Bone marrow (tissue), 2 donors: ENCODE measurements at places on chromosomes 3 and 15.

GRCh38 chr3:196097373-196098154 is 15.7 kb upstream of the TFRC start:
- DNase-seq = no peak

DNA sequence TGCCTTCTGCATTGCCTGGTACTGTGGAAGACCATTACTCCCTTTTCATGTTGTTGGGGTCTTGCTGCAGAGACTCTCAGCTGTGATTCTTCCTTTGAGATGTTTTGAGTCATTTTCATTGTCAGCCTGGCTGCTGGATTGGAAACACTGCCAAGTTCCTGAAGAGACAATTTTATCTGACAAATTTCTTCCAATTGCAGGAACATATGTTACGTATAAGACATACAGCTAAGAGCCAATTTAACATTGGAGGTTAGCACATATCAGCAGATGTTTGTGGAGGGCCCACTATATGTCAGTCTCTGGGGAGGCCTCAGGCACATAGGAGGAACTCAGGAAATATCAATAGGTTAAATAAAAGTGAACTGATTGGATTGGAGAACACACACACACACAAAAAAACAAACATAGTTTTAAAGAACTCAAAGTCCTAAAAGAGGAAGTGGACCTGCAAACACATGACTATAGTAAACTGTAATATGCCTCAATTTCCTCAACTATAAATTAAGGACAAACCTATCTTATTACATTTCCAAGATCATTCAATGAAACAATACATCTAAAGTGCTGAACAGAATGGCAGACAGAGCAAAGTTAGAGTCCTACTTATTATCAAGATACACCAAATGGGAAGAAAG is 172.3 kb downstream of the MYRIP start:
- no peak for DNase-seq

DNA sequence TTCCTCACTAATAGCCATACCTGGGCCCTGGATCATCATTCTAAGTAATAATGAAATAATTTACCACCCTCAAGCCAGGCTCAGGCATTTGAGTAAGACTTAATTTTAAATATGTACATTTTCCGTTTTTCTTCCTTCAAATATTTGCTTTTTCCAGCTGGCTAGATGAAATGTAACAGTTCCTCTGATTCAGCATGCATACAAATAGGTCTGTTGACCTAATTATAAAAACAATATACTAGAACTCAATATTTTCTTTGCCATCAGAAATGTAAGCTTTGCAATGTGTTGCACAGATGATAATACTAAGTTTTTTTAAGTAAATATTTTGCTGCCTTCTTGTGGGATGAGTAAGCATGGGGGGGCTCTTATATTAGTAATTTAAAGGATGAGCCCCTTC is 91.6 kb downstream of the FEZF2 start:
- no peak for DNase-seq

- DNase-seq = no peak
Observed at GRCh38 chr3:24605511-24606028, 110.9 kb upstream of the THRB start.

DNA sequence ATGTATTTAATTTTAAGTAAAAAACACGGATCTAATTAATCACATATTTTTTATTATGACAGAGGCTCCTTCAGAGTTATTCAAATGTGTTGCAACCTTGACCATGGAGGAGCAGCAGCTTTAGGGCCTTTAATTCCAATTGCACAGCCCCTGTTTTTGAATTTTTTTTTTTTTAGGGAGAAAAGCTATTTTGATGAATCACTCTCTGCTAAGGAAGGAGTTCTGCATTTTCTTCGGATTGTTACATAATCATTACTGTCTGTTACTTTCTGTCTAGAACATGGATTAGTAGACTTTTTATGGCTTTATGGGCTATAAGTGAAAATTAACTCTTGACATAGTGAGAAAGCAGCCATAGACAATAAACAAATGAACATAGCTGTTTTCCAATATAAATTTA is 90.8 kb downstream of the MCTP2 start:
- no peak for DNase-seq

DNA sequence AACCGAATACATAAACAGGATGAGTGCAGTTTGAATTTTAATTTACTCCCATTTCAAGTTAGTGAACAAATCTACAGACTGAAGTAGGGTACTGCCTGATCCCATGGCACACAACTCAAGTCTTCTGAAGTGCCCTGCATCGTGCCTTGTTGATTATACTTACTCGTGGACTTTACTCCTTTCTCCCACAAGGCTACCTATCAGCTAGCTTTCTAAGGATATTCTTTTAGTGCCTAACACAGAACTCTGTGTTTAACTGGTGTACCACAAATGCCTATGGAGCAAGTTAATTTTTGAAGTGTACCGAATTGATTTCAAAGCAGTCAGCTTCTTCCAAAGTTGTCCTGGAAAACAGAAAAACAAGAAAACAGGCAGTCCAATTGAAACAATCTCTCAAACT is 119.8 kb downstream of the TNIK start:
- no peak for DNase-seq

- DNase-seq = no peak
Observed at GRCh38 chr3:156735471-156735870, 61.1 kb downstream of the TIPARP start.

- no peak for DNase-seq
Observed at GRCh38 chr15:99435113-99435695, 130.6 kb upstream of the MEF2A start.

DNA sequence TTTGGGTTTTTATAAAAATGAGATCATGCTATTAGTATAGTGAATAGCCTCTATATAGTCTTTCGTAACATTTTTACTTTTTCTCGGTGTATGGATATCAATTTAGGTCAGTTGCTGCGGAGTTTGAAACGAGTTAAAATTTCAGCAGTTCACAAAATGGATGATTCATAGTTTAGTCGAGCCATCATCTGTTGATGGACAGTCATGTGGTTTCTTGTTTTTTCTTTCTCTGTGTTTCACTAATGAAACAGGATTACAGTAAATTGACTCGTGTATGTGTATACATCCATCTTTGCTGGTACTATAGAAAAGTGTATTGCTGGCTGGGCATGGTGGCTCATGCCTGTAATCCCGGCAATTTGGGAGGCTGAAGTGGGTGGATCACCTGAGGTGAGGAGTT is 106.8 kb downstream of the IGF1R start:
- no peak for DNase-seq

DNA sequence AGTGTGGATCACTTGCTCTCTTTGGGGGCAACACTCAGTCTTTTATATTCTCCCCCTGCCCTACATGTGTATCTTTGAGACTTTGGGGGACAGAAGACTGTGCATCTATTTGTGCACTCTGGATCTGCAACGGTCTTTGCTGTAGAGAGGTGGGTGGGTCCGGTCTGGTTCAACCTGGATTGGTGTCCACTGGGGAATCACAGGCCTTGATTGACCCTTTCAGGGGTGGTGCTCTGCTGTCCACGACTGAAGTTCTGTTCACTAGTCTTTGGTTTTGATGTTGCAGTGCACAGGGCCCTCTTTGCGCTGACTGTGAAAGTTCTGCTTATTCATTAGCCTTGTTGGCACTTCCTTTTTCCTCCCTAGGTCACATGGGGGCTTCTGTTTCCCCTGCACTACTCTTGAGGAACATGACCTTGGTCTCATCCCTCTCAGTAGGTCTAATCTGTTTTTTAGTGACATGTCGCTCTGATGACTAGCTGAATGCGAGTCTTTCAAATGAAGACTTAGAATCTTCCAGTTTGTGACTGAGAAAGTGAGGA is 284.2 kb downstream of the SV2B start:
- no peak for DNase-seq

DNA sequence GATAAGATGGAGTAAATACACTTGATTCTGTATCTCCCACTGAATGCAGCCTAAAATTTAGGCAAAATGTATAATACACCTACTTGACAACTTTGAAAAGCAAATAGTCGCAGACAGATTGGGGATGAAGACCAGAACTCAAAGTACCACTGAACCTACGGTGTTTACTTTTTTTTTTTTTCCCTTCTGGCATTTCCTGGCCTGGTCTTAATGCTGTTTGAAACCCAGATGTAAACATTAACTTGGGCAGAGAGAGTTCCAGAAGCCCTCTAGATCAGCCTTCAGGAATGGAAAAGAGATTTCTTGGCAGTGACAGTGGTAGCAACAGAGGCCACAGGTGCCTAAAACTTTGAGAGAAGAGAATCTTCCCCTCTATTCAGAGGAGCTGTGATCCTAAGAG is 27.8 kb downstream of the ALPK3 start:
- DNase-seq = no peak

DNA sequence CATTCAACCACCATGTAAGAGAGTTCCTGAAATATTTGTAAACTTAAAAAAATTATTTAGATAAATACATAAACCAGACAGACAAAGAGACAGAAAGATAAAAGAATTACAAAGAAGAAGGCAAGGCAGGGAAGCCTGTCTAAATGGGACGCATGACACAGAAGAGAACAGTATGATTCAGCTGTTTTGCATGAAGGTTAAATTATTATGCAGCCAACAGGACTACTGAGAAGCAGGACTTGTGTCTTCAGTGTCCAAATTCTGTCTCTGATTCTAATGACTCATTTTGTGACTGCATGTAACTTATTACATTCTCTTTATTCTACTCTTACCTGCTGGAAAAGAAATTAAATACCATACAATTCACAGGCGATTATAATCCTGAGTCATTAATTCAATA is 340.4 kb upstream of the KCNMB2 start:
- DNase-seq = peak; percentile 46

DNA sequence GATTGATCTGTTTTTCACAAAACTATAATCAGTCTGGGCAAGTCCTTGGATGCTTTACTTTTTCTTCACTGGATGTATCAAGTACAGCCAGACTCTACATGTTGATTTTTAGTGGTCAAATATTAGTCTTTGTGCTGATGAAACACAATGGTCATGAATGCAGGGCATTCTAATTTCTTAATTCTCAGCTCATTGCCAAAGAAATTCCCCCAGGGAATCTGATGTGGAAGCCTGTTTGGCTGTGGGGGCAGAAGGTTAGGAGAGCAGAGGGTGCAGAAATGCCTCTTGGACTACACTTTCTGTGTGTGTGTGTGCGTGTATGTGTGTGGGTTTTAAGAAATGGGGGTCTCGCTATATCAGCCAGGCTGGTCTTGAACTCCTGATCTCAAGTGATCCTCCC is 48.7 kb upstream of the HACD2 start:
- no peak for DNase-seq

DNA sequence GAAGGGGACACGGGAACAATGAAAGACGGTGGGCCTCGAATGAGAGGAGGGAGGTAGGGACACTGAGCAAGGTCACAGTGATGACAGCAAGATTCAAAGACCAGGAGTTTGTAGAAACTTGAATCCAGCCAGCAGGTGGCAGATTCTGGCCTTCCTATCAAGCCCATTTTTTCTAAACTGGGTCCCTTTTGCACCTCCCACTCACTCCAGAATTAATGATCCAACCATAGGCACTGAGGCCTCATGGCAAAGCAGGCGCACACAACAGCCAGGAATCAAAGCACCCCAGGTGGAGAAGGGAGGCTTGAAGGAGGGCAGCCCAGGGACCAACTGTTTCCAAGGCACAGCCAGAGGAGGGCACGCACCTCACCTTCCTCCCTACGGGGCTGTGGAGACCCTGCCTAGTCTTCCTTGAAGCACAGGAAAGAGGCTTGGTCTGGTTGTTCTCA is 90.2 kb downstream of the ANP32A start:
- DNase-seq = peak; percentile 17

DNA sequence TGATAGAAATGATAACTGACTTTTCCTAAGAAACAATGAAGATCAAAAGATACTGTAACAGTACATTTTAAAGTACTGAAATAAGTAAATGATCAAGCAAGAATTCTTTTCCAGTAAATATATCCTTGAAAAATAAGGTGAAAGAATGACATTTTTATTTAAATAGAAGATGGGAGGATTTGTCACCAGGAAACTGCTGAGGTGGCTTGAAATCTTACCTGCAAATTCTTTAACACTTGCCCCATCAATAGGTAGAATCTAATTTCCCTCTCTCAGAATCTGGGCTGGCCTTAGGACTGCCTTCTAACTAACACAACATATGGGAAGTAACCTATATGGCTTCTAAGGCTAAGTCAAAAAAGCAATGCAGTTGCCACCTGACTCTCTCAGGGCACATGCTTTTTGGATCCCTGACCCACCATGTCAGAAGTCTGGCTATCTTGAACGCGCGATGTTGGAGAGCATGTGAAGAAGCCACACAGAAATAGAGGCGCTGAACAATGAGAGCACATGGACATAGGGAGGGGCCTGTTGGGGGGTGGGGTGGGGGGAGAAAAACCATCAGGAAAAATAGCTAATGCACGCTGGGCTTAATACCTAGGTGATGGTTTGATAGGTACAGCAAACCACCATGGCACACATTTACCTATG is 11.5 kb downstream of the ACSBG1 start:
- DNase-seq = no peak

- DNase-seq = no peak
Observed at GRCh38 chr3:119443179-119443578, 20.2 kb downstream of the TMEM39A start.

GRCh38 chr3:124384527-124384926 is 345.7 kb upstream of the UMPS start:
- no peak for DNase-seq

DNA sequence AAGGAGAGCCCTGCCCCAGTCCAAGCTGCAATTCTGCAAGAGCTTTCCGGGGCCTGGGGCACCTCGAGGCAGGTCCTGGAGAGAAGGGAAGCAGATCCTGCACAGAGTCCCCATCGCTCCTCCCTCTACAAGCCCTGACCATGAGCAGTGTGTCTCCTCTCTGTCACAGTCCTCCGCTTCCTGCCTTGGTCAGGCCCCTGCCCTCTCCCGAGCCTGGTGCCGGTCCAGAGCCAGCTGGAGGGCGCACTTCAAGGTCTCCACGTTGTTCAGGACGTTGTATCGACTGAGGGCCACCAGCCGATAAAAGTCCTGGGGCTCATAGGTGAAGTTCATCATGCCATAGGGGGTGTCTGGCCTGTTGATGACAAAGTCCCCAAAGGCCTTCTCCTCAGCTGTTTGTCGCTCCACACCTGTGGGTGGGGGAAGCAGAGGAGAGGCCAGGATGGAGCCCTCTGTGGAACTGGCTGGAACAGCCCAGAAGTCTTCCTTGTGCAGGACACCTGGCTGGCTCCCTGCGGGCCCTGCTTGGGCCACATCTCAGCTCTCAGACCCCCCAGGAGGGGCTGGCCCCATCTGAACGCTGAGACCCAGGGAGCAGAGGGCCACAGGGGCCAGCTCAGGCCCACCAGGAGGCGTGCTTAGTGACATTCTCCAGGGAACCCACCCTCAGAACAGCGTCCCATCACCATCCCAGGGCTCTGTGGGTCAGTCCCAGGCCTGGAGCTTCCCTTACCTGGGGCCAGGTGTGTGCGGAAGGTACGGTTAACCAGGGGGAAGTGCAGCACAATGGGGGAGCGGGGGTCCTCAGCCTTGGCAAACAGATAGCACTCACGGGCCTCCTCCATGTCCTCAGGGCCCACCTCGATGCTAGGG is 14.4 kb downstream of the PLA2G4F start:
- DNase-seq = no peak

DNA sequence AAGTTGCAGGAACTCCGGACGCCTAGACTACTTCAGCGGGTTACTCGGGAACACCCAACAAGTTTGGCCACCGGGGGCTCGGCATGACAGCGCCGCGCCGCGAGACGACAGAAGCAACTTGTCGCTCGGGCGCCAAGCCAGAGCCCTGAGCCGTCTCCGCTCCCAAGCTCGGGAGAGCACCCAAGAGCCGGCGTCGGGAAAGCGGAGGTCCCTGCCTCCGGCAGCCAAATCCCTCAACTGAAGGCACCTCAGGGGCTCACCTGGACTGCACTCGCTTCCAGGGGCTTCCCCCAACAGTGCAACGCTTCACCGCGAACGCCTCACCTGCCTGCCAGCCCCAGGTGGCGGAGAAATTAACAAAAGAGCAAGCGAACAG is 640 bp downstream of the MB21D2 start:
- no peak for DNase-seq

GRCh38 chr3:55488398-55489055 is 1.4 kb upstream of the WNT5A start:
- DNase-seq = no peak
